ENCODE measurements at places on chromosomes 11 and 22.

GRCh38 chr22:20427104-20427944, 10.3 kb downstream of the SCARF2 start:
- DNase-seq = no peak

- DNase-seq = no peak
Measured at GRCh38 chr11:66543263-66544107, 2.4 kb downstream of the ZDHHC24 start.

- DNase-seq = peak; percentile 26
Measured at GRCh38 chr11:106160494-106160893, 83.0 kb downstream of the AASDHPPT start.

GRCh38 chr11:94154095-94154856, 25.6 kb downstream of the PANX1 start:
- no peak for DNase-seq

GRCh38 chr22:21734540-21735199, 924 bp downstream of the YPEL1 start:
- no peak for DNase-seq

- no peak for DNase-seq
Measured at GRCh38 chr22:43633631-43634285, 178.3 kb downstream of the EFCAB6 start.

DNA sequence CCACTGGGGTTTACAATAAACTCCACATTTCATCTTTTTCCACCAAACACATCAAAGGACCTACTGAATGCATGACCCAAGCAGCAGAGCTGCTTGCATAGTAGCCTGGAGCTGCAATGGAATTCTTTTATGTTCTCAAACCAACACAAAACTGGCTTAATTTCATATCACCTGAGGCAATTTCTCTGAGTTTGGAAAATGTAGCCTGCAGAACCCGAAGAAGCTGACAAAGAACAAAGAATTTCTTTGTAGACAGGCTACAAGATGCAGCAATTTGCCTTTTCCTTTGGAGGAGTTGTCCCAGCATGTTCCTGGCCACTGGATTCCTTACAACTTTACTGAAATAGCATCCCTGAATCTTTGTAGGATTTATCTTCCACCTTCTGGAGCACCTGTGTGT, 5.5 kb upstream of the TECTA start:
- DNase-seq = no peak

- no peak for DNase-seq
Measured at GRCh38 chr22:37664249-37665101, 6.0 kb downstream of the PDXP start.

- peak; percentile 33 for DNase-seq
Measured at GRCh38 chr22:29266564-29267461, 968 bp downstream of the RHBDD3 start.

- peak; percentile 80 for DNase-seq
Measured at GRCh38 chr11:12390687-12391110, 13.3 kb downstream of the PARVA start.

- DNase-seq = no peak
Measured at GRCh38 chr11:66729447-66729846, 431 bp upstream of the SPTBN2 start.

DNA sequence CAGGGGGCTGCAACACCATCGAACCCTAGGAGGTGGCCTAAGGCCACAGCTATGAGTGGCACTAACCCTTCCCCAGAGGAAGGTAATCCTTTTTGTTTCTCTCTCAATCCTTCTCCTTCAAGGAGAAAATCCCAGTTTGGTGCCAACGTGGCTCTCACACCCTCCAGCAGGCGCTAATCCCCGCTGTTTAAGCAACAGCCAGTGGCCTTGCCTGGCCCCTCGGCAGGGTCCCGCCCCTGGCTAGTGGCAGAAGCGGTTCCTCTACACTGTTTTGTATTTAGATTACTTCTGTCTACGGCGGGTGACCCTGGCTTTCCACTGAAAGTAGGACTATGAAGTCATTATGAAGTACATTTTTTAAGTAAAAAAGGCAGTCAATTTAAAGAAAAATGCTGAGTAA, 15.5 kb downstream of the GNAZ start:
- no peak for DNase-seq

DNA sequence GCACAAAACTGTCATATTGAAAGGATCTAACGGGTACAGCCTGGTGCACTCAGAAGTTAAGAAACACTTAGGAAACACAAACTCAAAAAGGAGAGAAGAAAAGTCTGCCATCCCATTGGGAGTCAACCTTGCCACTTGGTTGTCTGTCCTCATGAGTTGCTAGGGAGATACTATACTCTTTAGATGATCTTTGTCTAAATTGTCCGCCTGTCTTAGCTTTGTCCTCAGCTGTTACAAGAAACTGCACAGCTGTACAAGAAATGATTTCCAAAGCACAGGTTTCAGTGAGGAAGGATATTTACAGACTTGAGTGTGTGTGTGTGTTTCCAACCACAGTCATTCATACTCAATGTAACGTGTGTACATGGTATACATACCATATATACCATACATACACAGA, 169.2 kb upstream of the CCDC90B start:
- DNase-seq = no peak

DNA sequence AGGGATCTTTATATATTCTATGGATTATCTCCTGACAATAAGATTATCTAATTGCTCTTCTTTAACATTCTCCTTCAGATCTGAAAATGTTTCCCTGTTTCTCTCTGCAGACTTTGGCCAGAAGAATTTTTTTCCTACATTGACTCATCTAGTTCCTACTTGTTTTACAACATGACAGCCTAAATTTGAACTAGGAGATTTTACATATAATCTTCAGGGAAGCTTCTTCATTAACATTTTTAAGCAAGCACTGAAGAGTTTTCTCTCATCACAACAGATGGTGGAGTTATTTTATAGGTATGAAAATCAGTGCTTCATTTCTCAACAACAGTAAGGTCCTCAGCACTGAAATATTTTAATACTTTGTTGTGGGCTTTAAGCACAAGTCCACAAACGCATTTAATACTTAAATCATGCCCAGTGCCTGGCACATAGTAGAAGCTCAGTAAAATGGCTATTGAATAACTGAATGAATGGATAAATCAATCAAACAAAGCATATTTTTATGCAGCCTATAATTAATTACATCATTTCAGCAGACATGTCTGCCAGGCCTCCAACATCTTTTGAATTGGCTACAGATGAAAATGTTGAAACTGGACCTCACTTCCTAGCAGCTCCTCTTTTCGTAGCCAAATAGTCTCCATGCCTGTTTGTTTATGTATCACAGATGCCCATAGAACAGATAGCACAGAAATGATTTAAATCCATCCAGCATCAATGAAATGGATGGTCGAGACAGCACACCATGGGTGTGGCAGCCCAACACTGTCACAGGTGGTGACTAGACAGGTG, 117.3 kb upstream of the POU2AF2 start:
- no peak for DNase-seq

GRCh38 chr11:88206751-88207150, 31.5 kb upstream of the RAB38 start:
- DNase-seq = no peak

DNA sequence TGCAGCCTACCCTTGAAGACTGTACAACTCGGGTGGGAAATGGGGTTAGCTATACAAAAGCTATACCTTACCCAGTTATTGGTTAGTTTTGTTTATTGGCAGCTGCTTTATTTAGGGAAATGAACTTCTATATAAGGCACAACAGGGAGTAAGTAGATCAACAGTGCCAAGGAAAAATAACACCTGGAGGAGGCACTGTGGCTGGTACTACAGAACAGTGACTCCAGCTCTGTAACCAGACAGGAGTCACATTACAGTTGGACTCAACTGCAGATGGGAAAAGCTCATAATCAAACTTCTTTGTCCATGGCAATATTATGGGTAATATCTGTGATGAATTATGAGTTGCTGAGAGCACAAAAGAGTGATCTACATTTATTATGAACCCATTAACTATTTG, 14.0 kb downstream of the P4HA3 start:
- no peak for DNase-seq

DNA sequence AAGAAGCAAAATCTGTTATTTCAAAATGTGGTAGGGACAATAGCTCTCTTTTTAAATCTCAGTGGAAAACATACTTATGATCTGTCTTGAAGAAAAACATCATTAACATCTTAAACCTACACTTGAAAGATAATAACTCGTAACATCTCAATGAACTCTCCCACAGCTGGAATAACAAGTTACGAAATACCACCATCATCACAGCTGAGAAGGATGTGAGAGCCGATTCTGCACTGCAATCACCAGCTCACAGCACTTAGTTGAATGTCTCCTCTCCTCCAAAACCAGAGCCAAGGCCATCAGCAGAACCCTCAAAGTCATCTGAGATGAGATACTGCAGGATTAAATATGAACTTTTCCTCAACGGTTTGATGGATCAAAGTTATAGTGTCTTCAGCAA, 124.3 kb downstream of the ARHGAP20 start:
- DNase-seq = peak; percentile 86
